ENCODE measurements at places on chromosomes 12 and 14.

DNA sequence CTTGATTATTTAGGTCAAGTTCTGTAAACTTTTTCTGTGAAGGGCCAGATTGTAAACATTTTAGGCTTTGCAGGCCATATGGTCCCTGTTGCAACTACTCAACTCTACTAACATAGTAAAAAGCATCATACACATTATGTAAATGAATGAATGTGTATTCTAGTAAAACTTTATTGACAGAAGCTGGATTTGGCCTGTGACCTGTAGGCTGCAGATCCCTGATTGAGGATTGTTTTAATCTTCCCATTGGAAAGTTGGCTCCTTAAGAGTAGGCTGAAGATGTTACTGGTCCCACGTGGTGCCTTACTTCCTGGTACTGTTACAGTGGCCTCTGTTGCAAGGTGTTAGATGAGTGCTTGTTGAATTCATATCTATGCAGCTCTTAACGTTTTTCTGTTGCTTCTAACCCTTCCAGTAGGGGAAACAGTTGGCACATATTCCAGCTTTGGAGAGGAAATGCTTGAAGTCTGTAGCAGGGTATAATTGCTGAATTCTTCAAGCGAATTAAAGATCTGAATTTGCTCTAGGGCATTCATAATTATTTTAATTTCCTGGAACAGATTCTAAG is 133.6 kb upstream of the DNM1L start:
- DNase-seq, result no peak

DNA sequence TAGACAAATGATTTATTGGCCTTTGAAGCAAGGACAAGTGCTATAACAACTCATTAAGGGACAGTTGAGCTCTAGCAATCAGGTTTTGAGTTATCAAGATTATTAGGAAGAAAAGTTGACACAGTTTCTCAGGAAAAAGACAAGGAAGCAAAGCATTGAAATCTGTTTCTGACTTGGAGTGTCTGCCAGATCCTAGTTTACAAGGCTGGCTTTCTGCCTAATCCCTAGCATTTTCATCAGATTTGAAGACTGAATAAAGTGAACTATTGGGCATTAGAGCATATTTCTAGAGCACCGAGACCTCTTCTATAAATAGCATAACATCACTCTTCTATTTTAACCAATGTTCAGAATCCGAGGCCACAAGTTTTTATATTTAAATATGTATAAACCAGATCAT is 7.0 kb downstream of the SYT1 start:
- no peak for DNase-seq

- DNase-seq, result no peak
These were observed 574 bp downstream of the WNK1 start for GRCh38 chr12:752695-753610.

DNA sequence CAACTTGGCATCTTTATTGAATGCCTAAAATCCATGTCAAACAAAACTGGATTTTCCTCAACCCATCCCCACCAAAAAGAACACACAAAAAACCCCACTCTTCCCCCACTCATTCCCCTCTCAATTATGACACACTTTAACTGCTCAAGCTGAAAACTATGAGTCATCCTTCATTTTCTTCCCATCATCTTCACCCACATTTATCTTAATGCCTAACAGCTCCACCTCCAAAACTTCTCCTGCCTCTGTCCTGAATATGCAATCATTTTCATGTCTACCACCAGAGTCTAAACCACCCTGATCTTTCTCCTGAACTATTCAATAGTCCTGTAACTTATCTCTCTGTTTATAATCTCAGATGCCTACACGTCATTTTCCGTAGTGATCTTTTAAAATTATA is 239.7 kb downstream of the BCAT1 start:
- DNase-seq, result no peak

DNA sequence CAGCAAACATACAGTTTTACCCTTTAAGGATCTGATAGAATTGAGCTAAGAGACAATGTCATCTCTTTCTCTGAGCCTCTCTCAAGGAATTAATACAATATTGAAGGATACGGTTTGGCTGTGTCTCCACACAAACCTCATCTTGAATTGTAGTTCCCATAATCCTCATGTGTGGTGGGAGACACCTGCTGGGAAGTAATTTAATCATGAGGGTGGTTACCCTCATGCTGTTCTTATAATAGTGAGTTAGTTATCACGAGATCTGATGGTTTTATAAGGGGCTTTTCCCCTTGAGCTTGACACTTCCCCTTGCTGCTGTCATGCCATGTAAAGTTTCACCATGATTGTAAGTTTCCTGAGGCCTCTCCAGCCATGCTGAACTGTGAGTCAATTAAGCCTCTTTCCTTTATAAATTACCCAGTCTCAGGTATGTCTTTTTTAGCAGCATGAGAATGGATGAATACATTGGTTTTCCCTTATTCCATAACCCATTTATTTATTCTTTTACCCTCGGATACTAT is 47.6 kb downstream of the TMEM30B start:
- no peak for DNase-seq

DNA sequence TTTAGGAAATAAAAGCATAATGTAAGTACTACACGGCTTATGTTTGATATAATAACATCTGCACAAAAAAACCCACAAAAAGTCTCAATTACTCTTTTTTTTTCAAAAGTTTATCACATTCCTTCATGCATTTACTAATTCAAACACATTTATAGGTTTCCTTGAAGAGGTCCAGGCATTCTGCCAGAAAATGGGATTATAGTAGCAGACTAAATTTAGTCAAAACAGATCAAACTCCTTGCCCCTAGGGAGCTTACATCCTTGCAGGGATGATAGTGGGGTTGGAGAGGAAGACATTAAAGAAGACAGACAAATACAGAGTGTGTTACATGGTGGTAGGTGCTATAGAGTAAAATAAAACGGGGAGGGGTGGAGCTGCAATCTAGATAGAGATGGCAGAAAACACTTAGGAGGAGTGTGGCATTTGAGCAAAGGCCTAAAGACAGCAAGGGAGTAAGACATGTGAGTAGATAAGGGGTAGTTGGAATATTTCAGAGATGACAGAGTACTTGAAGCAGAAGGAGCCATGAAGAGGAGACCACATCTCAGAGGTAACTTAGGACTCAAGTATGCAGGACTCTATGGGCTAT is 266.9 kb downstream of the PPFIA2 start:
- no peak for DNase-seq

DNA sequence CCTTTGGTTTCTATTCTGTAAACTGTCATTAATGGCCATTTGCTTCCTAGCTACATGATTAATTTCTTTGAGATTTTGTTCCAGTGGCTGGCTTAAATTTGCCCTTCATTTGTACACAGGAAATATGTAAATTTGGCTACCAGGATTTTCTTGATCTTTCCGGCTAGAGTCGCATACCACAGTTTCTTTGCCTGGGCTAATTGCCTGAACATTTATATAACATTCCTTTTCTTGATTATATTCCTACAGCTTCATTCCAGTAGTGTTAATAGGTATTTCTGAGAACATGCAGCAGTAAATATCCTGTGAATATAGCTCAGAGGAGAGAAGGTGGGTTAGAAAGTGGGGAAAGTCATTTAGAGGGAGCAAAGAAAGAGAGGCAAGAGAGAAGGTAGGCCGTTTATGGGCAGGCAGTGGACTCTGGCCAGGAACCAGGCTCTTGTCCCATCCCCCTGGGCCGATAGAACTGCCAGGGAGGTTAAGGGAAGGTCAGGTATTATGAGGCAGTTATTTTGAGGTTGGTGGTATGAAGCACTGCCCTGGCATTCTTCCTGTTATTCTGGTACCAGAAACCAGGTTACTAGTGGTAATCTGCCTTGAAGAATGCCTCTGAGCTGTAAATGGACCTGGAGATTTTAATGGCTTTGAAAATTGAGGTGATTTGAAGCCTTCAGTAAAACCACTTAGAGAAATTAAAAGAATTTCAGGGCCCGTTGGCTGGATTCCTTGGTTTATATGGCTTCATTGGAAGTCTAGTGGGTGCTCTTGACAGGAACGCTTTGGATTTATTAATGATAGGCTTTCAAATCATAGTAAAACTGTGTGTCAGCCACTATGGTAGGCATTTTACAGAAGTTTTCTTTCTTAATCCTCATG is 4.4 kb downstream of the RNF10 start:
- no peak for DNase-seq
